Effector CD4-positive, alpha-beta T cell (primary cell): ENCODE measurements at places on chromosomes 3 and 15.

DNA sequence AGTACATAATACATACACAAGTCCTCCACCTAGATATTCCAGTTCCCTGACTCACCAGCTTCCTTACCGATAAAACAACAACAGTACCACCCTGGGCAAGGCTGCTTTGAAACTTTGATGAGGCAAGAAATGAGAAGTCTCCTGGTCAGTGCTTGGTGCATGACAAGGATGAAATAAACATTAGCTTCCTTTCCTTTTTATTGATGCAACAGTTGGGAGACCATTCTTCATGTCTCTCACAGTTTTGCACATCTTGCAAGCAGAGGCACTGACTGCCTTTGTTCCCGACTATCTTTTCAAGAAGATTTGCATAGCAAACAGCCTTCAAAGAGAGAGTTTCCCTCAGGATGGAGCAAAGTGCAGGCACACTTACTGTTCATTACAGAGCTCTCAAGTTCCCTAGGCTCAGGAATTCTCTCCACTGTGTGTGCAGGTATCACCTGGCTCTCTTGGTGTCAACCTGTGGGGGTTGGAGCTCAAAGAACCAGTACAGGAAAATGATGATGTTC is 65.2 kb downstream of the MYLK start:
- no peak for DNase-seq

DNA sequence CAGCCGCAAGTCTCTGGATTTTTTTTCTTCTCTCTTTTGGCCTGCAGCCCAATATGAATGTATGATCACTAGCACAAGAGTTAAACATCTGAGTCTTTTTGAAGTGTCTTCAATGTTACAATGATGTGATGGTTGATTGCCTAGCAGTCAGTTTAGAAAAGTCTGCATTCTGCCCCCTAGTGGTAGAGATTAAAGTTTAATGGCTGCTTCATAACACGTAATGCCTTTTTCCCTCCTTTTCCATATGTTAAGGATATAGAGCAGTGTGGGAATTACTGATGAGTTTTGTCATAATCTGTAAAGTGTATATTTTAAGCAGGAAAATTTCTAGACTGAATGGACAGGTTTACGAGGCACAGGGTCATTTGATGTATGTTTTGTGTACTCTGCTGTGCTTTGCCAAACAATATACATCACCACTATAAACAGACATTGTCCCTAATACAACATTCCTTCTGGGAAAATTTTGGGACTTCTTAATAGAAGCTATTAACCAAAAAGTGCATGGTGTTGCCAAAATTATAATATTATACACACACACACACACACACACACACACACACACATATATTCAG is 1038.5 kb upstream of the NR2F2 start:
- no peak for DNase-seq

DNA sequence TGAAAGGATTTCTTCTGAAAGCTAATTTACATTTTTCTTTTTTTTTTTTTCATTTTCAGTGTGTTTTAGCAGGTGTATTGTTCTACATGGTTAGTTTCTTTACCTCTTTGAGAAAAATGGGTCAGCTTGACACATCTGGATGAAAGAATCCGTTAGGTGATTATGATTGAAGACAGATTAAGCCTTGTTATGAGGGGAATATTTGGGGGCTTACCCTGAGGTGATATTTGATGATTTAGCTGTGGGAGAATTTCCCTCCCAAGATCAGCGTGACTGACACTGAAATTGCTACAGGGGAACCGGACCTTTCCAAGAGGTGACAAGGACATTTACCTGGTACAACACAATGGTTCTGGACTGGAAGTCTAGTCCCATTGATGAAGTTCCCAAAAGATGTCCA is 147.5 kb downstream of the NFKBIZ start:
- DNase-seq, result no peak

GRCh38 chr3:124277144-124277890 is 285.4 kb upstream of the ROPN1 start:
- DNase-seq, result no peak

- DNase-seq, result no peak
Measured at GRCh38 chr15:98384328-98385029, 263.9 kb upstream of the IGF1R start.

DNA sequence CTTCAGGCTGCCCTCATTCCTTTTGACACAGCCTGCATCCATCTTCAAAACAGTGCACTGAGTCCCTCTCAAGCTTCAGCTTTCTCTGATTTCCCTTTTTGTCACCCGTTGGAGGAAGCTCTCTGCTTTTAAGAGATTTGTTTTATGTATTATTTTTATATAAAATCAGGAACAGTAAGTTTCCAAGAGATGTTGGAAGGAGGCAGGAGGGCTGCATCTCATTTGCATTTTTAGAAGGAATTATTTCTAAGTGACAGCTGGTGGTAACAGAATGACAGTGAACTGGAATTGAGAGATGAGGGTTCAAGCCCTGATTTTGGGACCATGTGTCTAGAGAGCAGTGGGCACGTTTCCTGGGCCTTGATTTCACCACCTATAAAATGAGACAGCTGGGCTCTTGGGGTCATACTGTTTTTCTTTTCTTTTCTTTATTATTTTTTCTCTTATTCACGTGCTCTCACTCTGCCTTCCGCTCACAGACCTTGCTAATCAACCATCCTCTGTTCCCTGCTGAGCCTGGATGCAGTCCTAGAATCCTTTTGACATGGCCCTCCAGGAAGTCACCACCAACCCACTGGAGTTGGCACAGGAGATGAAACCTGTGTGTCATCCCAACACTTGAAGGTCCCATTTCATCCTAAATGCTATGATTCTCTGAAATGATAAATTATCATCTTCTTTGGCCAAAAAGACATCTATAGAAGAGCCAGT is 148.6 kb downstream of the CACNA2D3 start:
- DNase-seq, result no peak

GRCh38 chr3:128418900-128419299 is 47.8 kb downstream of the DNAJB8 start:
- DNase-seq, result no peak

- DNase-seq, result no peak
Measured at GRCh38 chr15:92541291-92542200, 114.0 kb downstream of the FAM174B start.

GRCh38 chr3:103794656-103795055 is 1359.8 kb downstream of the ZPLD1 start:
- DNase-seq, result no peak

- no peak for DNase-seq
Measured at GRCh38 chr15:29299331-29299730, 29.7 kb upstream of the NSMCE3 start.

GRCh38 chr3:8112587-8112986 is 389.0 kb upstream of the LMCD1 start:
- no peak for DNase-seq

DNA sequence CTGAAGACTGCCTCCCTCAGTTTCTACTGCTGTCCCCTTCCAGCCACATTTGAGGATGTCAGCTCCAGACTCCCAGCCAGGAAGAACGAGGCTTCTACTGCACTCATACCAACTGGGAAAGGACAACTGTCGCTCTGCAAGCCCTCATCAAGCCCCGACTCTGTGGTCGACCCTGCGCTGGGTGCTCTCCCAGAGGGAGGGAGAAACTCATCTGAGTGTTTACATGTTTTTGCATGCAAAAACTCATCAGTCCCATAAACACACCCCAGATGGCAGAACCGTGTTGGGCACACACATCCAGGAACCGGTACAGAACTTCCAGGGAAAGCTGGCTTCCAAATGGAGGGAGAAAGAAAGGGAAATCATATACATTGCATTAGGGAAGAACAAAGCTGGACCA is 43.5 kb downstream of the ADAMTS17 start:
- no peak for DNase-seq

DNA sequence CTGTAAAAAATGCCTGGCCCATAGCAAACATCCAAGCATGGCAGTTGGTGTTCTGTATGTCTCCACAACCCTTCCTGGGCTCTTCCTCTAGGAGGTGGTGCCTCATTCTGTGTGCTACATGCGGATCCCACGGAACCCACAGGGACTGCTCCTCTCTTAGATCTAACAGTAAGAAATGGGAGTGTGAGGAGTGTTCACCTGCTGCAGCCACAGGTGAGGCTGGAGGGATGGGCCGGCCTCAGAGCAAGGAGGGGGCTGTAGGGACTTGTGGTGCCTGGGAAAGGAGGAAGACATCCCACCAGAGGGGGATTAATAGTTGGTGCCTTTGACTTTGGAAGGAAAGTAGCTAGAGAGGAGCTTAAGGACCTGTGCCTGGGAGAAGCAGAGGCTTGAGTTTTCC is 22.2 kb downstream of the SEMA3G start:
- no peak for DNase-seq

DNA sequence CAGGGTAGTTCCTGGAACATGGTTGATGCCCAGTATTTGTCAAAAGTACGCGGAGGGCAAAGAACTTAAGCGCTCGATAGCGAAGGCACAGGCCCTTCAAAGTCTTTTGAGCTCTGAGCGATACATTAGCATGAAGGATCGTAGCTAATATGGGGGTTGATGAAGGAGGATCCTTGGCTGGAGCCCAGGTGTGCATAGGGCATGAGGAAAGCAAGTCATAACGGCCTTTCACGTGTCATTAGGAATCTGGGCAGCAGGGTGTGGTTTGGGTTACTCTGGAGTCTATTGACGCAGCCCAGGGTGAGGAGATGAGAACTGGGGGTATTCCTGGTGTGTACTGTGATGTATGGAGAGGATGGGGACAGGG is 31.7 kb downstream of the SPINK8 start:
- DNase-seq, result no peak

DNA sequence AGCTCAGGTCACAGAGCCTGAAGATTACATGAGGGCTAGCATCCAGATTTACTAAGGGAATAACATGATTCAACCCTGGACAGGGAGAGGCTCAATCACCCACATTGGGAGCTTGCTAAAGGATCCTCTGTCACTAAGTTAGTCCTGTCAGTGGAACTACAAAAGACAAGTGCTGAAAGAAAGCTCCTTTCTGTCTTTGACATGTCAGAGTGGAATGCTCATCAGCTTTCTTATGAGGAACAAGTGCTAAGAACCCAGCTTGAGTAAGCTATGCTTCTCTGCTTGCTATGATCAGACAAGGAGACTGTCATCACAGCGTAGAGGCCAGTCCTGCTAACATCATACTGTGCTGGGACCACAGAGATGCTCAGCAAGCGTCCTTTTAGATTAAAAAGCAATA is 74.5 kb downstream of the MB21D2 start:
- no peak for DNase-seq

GRCh38 chr15:58854593-58854992 is 78.9 kb downstream of the SLTM start:
- DNase-seq, result no peak

DNA sequence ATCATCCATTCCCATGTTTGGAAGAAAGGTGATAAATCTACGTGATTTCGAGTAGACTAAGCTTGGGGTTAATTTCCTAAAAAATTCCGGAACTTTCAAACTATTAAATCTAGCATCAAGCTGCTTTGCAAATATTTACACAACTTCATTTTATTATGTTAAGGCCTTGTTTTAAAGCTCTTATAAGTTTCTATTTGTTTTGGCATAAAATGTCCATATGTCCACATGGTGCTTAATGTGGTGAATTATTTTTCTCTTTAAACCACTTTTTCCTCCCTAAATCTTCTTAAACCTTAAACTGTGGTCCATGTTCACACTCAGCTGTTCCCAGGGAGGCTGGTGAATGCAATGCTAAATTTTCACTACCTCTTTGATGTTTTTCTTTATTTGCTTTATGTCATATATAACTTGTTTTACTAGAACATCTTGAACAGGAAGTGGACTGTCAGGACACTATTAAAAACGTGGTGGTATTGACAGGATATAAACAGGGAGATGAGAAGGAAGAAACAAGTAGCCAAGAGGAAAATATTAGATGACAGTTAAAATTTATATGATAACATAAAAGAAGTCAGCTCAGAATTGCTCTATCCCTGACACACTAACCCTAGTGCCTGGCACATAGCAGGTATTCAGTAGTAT is 72.5 kb upstream of the AGTR1 start:
- no peak for DNase-seq

DNA sequence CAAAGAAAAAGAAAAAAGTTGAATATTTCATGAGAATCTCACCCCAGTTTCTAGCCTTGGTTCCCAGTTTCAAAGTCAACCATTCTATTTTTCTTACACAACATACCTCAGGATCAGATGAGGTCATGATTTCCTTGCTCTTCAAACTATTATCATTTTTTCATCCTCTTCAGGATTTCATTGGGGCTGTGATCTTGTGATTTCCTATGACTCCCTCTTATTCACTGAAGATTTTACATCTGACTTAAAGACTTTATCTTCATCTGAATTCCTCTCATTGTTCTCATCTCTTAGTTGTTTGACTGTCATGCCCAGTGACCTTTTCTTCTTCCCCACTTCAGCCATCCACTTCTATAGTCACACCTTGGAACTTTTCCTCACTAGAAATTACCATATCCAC is 3.1 kb upstream of the C3orf33 start:
- DNase-seq, result no peak

DNA sequence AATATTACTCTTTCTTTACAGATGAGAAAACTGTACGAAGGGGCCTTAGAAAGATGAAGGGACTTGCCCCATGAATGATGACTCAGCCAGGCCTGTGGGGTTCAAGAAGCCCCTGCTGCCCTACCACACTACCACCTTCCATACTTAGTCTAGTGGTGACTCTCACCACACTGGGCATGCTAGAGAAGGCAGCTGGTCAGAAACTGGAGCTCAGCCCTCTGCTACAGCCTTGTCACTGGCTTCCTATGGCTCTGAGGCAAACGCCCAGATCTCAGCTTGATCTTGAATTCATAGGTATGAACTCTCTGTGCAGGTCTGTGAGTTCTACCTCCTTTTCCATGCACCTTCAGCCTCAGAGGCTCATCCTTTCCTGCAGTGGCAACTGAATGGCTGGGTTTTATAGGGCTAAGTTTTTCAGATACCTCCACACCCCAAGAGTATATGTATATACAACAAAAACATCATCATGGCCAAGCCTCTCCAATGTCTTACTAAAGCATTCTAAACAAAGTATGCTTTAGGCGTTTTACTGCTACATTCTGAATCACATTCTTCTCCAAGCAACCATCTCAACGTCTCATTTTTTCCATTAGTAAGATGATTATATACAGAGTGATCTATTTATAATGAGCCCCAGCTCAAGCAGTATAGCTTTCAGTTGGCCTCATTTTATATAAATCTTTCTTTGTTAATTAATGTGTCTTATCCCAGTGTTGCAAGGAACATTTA is 234.1 kb downstream of the GREM1 start:
- DNase-seq, result no peak

DNA sequence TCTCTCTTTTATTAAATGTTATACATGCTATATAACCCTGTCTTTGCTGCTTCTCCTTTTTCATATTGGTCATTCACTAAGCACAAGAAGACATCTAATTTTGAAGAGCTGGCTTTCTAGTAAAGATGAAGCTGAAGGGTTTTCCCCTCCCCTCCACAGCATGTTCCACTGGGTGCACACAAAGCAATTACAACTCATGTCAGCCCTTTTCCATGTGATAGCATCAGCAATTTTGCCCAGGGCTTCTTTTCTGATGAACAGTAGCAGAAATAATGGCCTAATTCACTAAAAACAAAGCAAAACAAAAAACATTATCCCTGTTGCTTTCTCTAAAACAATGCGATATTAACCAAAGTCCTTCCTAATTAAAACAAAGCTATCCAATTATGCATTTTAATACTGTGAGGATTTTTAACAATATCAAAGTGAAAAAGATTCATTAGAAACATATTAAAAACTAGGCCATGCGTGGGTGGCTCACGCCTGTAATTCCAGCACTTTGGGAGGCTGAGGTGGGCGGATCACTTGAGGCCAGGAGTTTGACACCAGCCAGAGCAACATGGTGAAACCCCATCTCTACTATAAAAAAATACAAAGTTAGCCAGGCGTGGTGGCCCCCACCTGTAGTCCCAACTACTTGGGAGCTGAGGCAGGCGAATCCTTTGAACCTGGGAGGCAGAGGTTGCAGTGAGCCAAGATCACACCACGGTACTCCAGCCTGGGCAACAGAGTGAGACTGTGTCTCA is 12.2 kb upstream of the PIK3R4 start:
- no peak for DNase-seq
